Effector CD8-positive, alpha-beta T cell (primary cell): ENCODE measurements at places on chromosomes 1 and 21.

- DNase-seq: no peak
Observed at GRCh38 chr1:210373878-210374599, 45.3 kb downstream of the HHAT start.

DNA sequence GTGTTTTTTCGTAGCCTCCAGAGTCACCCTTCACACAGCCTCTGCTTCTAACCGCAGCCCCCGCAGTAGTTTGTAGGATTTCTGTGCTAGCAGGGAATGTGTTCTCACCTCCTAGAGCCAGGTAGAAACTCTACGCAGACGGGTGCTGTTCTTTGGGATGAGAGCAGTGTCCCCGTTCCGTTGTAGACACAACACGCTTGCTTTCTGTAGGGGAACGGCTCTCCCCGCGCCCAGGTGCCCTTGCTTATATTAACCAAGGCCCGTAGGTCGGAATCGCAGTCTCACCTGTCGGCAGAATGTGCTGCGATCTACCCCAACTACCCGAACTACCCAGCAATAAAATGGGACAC is 111.8 kb upstream of the NBPF11 start:
- no peak for DNase-seq

DNA sequence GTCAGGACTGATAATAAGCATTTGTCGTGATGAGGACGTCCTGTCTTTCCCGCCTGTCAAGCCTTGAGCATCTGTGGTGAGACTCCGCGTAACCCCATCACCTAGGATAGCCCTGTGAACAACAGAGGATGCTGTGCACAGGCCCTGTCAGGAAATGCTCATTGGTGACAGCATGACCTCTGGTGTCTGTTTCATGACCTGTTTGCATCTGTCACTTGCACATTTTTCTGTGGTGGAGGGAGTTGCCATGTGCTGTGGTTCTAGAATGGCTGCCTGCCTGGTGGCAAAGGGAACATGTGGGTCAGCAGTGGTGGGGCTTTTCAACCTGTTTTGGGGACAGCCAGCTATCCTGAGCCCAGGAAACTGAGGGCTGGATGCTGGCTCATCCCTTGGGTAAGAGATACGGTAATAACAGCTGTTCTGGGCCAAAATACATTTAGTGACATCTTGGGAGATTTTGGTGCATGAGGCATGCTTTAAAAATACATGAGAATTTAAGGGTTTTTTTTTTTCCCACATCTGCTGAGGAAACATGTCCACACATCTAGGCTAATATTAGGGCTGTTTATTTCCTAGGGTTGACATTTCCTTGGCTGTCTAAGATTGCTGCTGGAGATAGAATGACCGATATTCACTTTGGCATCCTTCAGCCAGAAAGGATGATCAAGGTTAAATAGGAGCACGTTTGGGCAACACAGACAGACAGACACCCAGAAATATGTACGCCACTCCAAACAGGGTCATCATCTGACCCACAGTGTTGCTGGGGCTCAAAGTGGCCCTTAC is 52.9 kb downstream of the KCNC4 start:
- DNase-seq: no peak

GRCh38 chr1:2861988-2862813 is 60.7 kb upstream of the TTC34 start:
- DNase-seq: no peak

DNA sequence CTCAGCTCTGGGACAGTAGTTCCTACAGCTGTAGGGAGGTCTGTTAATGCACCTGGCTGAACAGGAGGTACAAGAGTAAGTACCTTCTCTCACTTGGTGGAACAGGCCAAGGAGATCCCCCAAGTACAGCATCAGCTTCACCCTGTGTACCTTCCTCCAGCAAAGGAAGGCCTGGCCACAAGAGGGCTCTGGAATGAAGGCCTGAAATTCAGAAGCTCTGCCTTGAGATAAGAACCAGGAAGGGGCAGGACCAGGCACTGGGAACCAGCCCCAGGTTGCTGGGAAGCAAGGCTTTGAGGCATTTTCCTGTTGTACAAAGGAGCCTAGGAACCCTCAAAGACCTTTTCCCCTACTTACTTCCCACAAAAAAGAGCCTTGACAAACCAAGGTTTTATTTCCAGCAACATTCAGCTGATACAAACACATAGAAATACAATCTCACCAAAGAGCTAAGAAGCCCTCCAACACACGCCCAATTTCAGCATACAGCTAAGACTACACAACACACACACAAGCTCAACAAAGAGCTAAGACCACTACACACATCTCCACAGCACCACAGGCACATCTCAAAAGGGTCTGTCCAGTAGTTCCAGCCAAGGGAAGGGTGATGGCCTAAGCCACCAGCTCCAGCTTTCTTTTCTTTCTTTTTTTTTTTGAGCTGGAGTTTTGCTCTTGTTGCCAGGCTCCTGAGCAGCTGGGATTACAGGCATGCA is 23.5 kb downstream of the F11R start:
- peak; percentile 7 for DNase-seq

DNA sequence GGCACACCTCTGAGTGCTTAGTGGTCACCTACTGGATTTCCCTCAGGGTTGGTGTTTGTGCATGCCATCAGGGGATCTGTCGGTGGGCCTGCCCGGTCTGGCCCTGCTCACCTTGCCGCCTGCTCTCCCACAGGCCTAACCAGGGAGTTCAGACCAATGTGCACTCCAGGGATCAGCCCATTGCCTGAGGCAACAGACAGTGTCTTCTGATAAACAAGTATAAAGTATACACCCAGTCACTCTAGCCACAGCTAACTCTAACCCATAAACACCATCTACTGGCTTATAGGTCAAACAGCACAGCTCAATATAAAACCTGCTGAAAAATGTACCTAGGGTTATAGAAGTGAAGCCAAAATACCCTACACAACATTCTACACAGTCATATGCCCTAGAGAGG is 1300.0 kb downstream of the PLA2G4A start:
- DNase-seq: no peak

DNA sequence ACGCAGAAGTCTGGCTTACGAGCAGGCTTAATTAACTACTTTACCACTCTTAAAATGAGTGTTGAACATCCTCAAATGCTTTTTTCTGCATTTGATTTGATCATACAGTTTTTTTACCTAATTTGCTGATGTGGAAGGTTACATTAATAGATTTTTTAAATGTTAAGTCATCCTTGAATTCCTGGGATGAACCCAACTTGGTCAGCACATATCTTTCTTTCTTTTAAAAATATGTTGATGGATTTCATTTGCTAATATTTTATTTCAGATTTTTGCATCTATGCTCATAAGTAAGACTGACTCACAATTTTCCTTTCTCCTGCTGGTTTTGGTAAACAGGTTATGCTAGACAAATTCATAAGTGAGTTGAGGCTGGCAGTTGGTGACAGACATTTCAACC is 82.9 kb downstream of the LHX4 start:
- DNase-seq: no peak

GRCh38 chr1:190399233-190399632 is 78.4 kb downstream of the BRINP3 start:
- DNase-seq: no peak

- no peak for DNase-seq
Observed at GRCh38 chr1:226223786-226224244, 351 bp downstream of the MIXL1 start.

GRCh38 chr1:27116697-27117096 is 38.2 kb downstream of the SLC9A1 start:
- no peak for DNase-seq

DNA sequence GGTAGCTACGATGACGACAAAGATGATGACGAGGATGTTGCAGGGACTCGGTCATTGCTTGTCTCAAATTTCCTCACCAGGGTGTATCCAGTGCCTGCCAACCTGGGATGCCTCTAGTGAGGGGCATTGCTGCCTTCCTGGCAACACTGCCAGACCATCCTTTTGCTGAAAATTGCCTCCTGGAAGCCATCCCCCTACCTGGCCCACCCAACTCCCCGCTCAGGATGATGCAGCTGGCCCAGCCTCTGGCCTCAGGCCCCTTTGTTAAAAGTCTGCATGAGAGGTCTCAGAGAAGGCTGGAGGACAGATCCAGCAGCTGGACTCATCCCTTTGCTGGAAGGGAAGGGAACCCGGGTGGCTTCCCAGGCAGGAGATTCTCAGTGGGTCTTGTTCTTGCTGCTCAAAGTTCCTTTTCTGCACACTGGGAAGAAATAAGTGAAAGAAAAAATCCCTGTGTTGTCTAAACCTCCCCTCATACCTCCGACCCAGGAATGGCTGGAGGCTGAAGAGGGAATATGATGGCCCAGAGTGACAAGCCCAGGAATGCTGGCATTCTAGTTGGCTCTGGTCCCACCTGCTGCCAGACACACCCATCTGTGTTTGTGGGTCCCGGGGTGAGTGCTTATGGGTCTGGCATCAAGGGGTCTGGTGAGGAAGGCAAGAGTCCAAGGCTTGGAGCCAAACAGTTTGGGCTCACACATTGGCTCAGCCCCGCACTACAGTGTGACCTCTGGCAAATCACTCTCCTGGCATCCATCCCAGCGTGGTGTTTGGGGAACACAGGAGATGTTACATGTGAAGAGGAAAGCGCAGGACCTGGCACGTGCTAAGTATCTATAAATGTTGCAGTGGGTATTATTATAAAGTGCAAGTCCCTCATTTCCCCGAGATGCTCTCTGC is 6.7 kb upstream of the FNDC5 start:
- no peak for DNase-seq

- no peak for DNase-seq
Observed at GRCh38 chr21:31382060-31382459, 38.0 kb upstream of the TIAM1 start.

DNA sequence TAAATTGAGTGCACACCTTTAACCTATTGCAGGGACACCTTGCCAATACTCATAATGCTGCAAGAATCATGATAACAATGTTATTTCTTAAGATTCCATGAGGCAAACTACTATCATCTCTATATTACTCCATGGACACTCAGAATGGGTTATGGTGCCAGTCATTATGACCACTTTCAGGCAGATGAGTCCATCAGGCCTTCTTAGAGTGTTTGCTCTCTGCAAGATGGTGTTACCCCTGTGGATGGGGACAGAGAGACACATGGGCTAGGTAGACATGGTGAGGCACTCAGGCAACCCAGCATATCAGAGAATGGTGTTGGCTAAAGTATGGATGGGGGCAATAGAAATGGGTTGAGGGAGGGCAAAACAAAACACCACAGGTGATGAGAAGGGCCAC is 59.7 kb downstream of the XCL2 start:
- no peak for DNase-seq

DNA sequence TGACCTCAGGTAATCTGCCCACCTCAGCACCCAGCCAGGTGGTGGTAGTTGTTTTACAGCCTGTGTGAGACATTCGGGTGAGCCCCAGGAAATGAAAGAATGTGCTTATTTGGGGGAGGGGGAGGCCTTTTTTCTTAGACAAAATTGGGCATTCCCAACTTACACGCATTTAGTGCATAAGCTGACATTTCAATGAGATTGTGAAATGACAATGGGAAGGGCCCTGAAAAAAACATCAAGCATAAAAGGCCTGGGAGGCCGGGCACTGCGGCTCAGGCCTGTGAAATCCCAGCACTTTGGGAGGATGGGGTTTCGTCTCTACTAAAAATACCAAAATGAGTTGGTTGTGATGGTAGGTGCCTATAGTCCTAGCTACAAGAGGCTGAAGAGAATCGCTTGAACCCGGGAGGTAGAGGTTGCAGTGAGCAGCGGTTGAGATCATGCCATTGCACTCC is 5.0 kb downstream of the GAS5 start:
- DNase-seq: no peak

GRCh38 chr1:3126756-3127678 is 58.0 kb downstream of the PRDM16 start:
- DNase-seq: no peak

GRCh38 chr1:44780583-44781121 is 5.3 kb downstream of the RPS8 start:
- DNase-seq: no peak

GRCh38 chr1:53262000-53262399 is 23.7 kb upstream of the MAGOH start:
- DNase-seq: no peak

DNA sequence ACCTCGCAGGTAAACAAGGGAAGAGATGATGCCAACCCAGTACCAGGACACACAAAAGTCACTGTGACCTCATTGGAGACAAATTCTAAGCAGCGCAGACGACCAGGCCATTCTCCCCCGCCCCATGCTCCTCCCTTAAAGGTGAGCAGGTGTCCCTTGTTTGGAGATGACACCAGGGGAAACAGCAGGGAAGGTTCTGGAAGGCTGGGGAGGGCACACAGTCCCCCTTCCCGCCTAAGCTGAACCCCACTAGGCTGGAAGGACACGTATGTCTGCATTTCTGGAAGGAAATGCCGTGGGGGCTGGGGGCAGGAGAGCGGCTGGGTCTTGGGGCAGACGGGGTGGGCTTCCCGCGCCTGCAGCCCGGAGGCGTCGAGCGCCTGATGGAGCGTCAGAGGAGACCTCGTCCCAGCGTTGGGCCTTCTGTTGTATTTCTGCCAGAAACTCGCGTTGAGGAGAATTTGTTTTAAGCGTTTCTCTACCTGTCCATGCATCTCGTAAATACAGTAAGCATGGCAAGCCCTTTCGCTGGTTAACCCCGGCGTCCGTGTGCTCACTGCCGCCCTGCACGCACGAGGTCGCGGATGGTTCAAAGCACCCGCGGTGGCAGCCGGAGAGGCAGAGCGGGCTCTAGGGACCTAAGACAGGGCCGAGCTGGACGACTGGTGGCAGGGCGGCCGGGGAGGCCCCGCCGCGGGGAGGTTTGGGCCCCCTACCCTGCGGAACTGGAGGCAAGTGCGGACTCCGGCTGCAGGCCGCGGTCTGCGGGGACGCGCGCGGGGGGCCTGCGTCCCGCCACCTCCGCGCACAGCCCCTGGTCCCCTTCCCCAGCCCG is 1.2 kb upstream of the LHX4 start:
- no peak for DNase-seq

DNA sequence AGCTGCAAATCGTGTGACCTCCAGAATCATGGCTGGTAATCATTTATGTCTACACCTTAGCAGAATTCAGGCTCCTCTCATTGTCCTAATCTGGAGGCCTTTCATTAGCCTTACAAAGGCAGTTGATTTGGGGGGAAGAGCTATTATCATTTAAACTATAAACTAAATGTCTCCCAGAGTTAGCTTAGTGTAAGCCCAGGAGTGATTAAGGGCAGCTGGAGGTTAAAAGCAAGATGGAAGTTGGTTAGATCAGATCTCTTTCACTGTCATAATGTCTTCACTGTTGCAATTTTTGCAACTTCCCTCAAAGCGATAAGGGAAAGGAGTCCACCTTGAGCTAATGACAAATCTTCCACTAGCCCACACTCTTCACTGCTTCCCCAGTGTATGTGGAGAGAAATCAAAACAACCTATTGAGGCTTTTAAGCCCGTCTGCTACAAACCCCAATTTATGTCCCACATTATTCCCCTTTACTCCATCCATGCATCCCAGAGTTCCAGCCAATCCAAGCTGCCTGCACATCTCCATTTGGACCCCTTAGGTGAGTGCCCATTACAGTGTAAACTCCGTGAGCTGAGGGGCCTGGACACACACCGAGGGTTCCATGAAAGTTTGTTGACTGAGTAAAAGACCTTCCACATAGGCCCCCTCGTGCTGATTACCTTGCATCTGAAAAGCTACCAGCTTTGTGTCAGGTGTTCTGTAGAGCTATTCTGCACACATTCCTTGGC is 61.5 kb upstream of the KLHDC7A start:
- no peak for DNase-seq

DNA sequence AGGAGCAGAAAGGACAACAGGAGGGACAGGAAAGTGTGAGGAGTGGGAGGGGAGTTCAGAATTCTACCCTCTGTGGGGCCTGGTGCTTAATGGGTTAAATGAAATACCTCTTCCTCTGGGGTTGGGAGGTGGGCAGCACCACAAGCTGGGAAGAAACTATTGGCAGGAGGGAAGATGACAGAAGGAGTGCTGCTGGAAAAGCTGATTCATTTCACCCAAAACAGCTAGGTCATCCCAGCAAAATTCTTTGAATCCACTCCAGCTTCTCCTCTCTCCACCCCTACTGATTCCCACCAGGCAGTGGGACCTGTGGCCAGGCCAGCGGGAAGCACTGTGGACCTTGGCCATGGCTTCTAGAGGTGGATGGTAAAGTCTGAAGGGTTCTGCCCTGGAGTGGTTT is 12.8 kb downstream of the BCAN start:
- DNase-seq: no peak
